Coronary artery (tissue), 2 donors: ENCODE measurements at places on chromosomes 1 and 21.

DNA sequence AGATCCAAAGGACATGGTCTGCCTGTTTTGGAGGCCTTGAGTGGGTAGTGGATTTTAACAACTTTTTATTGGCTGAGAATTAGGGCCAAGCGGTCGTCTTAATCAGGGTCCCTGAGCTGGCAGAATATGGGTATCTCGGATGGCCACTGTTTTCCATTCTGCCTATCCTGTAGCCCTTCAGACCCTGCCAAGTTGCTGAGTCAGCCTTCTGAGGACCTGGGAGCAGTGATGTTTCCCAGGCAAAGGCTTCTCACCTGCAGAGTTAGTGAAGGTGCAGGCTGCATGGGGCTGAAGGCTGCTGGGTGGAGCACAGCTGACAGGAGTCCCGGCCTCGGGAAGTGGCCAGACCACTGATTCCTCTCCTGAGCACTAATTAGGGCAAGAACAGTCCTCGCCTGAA is 11.4 kb downstream of the RASSF5 start:
- no peak for DNase-seq

DNA sequence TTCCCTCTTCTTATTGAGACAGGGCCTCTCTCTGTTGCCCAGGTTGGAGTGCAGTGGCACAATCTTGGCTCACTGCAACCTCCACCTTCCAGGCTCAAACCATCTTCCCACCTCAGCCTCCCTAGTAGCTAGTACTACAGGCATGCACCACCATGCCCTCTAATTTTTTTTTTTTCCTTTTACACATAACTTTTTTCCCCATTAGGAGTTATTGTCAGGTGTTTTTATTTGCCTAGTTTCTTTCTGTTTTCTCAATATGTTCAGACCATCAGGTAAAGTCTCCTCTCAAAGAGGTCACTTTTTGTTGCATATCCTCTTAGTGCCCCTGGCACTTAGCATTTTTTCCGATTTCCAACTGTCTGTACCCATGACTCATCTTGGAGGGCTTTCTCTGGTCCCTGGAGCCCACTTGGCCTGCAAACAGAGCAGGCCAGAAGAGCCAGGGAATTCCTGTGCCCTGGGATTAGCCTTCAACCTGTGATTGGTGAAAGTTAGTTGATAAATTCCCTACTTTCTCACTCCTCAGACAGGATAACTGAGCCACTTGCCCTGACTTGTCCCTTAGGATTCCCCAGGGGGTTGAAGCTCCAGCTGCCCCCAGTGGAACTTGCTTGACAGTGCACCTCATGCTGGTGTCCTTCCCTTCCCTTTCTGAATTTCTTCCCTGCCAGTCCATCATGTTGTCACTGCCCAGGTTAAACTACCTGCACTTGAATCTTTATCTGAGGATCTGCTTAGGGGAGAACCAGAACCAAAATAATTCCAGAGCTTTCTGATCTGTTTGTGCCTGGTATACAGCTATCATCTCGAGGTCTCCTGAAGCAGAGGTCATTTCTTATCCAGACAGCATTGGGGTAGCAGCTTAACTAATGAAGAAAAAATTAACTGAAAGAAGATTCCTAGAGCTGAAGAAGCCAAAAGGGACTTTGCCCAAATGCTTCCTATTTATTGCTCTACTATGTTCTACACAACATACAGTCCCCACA is 2.4 kb downstream of the NTPCR start:
- DNase-seq: no peak

DNA sequence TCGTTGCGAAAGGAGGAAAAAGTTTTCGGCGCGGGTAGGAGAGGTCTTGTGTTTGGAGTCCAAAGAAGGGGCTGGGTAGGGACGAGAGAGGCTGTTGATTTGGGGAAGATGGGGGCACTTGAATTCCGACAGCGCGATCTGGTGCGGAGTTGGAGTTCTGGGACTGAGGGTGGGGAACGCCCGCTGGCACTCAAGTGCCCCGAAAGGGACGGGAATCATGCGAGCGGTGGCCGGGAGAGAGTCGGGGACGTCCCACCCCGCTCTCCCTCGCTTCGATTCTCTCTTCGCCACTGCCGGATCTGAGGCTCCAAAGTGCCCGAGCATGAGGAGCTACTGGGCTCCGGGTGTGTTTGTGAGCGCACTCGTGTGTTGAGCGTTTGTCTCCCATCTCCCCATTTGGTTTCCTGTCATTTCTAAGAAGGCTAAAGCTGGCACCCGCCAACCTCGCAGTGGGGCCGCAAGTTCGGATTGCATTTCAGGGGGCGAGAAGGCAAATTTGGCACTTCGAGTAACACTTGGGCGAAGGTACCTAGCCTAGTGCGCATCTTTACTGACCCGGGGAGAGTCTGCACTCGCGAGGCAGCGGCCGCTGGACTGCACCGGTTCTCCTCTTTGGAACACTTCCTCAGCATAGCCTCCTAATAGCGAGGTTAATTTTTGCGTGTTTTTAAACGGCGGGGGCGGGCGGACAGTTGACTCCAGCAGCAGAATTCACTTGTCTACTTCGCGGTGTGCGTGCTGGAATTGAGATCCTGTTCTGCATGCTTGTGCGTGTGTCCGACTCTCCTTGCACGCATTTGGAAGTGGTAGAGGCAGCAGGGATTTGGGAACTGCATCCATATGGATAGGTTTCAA is 1.2 kb downstream of the CHRM3 start:
- no peak for DNase-seq

DNA sequence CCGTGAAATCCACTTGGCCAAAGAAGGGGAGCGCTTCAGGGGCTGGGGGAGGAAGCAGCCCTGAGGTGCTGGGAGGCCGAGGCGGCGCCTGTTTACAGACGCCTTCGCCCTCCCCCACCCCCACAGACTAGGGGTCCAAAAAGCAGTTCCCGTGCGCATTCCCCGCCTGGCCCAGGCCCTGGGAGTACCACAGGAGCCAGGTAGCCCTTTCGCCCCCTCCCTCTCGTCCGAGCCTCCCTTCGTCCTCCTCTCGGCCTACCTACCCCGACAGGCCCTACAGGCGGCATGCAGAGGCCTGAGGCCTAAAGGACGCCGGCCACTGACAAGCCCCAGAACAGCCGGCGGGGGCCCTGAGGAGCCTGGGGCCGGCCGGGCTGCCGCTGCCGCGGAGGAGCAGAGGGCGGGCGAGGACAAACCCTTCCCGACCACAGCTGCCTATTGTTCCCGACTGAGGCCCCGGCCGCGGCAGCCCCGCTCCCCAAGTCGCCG is 522 bp downstream of the RC3H1 start:
- DNase-seq: no peak

- DNase-seq: no peak
Measured at GRCh38 chr1:147078606-147079399, 93.5 kb downstream of the PRKAB2 start.

GRCh38 chr1:219294251-219294650 is 120.6 kb downstream of the LYPLAL1 start:
- DNase-seq: no peak

GRCh38 chr1:201450721-201451291 is 18.2 kb downstream of the PHLDA3 start:
- peak; percentile 84 for DNase-seq

DNA sequence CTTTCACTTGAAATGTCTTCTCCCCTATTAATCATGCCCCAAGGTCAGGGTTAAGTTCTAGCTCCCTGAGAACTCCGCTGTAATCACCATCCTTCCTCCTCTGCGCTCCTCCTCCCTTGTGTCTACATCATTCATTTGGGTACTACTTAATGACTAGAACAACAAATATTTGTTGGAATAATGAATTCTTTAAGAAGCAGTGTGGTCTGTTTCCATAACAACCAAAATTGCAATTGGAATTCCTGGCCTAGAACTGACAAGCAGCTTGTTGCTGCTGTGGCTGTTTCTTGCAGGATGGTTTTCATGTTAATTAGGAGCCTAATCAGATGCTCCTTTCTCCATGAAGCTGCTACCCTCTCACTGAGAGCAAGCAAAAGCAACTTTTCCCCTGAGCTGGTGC is 192.5 kb downstream of the ZZZ3 start:
- no peak for DNase-seq

DNA sequence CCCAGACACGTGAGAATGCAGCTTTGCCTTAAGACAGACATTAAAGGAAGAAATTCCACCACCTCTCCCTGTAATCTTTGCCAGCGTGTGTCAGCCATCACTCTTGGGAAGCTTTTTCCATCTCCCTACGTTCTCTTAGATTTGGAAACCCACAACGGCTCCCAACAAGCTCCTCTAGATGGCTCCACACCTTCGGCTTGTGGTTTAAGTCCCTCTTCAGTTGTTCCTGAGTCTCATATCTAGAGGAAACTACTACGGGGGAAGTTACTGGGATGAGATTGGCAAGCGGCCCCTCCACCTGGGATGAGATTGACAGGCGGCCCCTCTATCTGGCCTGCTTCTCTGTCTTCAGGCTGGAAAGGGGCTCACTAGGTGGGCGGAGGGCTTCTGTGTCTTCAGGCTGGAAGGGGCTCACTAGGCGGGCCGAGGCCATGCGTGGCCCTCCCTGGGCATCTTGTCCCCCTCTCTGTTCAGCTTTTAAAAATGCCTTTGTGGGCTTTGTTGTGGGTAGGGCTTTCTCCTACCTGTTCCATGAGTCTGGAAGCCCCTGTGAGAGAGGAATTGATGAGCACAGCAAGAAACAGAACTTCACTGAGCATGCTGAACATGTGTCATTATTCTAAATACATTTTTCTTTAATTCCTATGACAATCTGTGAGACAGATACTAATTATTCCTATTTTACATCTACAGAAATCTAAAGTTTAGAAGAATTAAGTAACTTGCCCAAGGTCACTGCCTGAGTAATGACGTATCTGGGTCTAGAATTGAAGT is 670.5 kb downstream of the KIF26B start:
- no peak for DNase-seq

DNA sequence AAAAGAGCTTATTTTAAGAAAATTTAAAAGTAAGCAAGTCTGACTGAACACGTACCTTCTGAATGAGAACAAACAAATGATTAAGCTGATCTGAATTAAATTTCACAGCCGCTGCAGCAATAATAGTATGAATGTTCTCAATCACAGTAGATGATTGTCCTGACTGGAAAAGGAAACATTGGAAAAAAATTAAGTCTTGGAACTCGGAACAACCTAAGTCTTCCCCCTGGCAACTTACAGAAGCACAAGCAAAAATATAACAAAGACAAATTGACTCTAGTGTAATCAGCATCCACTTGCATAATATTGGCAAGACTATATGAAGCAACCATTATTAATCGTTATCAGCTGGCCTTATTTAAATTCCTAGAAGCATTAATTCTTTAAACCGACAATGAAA is 60.5 kb downstream of the USP24 start:
- no peak for DNase-seq

- DNase-seq: no peak
Measured at GRCh38 chr21:44865561-44866280, 7.8 kb downstream of the PTTG1IP start.

DNA sequence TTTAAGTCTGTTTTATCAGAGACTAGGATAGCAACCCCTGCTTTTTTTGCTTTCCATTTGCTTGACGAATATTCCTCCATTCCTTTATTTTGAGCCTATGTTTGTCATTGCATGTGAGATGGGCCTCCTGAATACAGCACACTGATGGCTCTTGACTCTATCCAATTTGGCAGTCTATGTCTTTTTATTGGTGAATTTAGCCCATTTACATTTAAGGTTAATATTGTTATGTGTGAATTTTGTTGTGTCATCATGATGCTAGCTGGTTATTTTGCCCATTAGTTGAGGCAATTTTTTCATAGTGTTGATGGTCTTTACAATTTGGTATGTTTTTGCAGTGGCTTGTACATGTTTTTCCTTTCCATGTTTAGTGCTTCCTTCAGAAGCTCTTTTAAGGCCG is 50.7 kb upstream of the PDE4B start:
- DNase-seq: no peak

DNA sequence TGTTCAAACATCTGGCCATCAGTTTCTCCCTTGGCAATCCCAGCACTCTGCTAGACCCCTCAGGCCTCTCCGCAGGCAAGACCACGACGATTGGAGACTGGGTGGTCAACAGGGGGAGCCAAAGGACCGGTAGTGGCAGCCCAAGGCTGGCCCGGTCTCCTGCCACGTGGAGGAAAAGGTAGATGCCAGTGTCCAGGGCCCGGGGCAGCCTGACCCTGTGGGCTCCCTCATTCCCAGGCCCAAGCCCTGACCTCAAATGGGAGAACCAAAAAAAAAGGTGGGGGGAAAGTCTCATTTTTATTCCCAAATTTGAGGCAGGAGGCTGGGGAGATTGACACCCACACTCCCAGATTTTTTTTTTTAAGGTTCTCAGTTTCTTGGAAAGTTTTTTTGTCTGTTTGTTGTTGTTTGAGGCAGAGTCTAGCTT is 24.8 kb downstream of the S100A6 start:
- DNase-seq: no peak

DNA sequence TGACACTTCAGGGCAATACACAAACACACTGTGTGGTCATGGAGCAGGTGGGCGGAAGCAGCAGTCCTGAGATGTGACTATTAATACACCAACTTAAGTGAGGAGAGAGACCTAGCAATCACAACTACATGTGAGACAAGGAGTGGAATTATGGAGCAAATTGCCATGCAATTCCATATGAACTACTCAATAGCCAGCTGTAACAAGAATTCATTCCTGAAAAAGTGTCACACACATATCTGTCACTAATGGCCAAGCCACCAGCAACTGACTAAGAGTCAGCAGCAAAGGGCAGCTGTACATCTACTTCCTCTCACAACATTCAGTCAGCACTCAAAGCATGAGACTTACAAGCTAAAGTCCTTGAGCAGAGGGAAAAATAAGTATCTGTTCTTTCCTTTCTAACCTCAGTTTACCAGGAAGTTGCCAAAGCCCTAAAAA is 46.2 kb downstream of the GPR3 start:
- no peak for DNase-seq

DNA sequence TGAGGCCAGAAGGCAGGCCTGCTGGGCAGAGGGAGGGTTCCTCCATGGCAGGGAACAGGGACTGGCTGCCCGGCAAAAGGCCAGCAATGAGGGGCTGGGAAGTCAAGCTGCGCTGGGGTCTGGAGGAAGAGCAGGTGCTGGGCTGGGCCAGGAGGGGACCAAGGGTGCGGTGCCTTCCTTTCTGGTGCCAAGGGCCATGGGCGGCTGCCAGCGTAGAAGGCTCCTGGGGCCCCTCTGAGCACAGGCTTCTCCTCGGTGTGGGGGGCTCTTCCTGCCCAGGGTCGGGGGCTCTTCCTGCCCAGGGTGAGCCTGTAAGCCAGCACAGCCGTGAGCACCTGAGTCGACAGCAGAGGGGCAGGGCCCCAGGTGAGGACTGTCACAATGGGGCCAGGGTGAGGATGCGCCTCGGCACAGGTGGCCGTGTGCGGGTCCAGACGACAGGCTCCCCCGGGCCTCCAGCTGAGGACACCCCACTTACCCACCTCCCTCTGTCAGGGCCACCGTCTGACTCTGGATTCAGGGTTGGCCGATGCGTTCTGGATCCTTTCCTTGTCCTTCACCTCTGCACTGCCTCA is 10.7 kb upstream of the DNMT3L start:
- no peak for DNase-seq
